ENCODE measurements at places on chromosomes 5 and 9. TPM values are rescaled to one million over a fixed set of nuclear protein-coding genes. Genes with fewer than 3 reads are reported as not detected.

DNA sequence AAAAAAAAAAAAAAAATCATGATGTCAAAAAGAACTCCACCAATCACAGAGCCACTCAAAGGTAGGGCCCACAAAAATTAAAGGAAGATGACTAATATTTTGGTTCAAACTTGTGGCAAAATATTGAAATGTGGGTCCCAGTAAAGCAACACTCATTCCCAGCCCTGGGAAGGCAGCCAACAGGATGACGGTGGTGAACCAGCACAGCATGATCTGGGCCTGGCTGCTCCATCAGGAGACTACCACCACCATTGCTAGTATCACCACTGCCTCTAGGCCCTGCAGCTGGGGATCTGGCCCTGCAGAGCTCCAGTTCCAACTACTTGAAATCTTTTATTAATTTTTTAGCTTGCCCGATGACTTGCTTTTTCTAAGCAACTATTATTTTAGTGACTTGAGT is 206.8 kb upstream of the ITGA1 start:
- DNase-seq, result no peak

GRCh38 chr5:112401924-112402323 is 17.2 kb downstream of the EPB41L4A start:
- DNase-seq, result no peak

DNA sequence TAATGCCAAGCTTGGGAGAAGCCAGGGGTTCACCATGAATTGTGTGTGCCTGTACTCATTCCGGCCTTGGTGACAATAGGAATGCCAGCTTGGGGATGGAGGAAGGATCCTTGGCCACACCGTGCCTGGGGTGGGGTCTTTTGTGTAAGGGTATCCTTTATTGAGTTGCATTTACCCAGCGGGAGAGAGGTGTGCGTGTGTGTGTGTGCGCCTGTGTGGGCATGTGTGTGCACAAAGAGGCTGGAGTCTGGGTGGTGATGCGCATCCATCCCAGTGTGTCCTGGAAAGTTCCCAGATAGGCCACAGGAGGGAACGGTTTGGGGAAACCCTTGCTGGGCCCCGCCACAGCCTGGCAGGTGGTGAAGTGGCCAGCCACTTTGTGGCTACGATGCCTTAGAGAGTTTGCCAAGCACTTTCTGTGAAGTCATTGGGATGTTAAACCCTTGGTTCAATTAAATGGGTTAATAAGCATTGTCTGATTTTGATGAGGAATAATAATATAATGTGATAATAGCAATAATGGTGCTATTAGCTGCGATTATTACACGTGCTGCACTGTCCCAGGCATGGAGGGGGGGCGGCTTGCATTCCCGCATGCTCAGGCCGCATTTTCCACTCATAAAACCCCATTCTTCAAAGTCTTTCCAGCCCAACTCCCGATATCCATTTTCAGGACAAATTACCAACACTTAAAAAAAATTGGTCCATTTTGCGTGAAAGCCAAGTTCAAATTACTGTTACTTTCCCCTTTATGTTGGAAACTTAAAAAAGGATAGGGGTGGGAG is 13.7 kb downstream of the PITX1 start:
- DNase-seq, result no peak

DNA sequence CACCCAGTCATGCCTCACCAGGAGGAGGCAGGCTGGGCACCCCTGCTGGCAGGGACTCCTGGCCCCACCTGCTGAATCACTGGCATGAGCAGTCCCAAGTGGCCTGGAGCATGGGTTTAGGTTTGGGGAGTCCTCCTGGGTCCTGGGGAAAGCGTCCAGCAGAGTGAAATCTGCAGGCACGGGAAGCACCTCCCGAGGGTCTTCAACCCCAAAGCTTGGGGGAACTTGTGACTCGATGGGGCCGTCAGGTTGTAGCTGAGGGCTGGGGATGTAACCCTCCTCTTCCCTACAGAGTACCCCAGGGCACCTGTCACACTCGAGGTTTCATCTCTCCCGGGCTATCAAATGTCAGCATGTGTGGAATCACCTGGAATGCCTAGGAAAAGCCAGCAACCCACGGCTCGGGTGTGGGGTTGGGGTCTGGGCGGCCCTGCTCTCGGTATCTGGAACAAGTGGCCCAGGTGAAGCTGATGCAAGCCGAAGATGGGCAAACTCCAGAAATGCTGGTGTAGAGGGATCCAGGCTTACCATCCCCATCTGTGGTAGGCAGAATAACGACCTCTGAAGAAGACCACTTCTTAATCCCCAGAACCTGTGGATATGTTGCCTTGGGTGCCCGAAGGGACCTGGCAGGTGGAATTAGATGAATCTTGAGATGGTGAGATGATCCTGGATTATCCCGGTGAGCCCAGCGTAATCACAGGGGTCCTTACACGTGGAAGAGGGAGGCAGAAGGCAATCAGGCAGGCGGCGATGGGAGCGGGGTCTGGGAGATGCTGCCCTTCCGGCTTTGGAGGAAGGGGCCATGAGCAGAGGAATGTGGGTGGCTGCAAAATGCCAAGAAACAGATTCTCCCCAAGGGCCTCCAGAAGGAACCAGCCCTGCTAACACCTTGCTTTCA is 6.1 kb upstream of the RASGEF1C start:
- DNase-seq, result no peak

DNA sequence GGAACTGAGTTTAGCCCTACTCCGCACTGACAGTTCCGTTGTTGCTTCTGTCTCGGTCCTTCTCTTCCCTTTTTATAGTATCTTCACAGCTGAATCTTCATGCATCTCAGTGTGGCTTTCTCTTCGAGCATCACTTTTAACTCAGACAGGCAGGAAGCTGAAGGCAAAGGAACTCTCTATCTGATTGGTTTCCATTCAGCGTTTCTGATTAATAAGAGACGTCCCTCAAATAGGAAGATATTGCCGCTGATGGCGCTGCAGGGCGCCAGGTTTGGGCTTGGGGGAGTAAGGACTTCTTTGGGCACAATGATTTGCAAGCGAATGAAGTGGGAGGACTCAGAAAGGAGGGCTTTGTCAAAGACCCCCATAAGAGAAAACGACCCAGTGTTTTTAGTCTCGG is at the start of gene CDH9:
Gene CDH9 (minus strand): TSS at position 111 of the 400 bp plus-strand sequence. CDS start 50,253 bp downstream, outside the sequence.
- no peak for DNase-seq

DNA sequence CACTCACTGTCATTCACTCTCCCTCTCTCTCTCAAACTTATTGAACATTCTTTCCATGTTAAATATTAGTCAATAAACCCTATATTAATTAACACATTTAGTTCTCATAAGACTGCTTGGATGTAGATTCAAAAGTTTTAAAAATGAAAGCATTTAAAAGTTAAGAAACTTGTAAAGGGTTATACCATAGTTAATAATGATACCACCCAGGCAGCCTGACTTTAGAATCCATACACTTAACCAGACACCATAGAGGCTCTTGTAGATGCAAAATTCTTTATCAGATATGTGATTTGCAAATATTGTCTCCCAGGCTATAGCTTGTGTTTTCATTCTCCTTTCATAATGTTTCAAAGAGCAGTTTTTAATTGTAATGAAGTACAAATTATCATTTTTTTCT is 335.8 kb upstream of the ACTBL2 start:
- no peak for DNase-seq

DNA sequence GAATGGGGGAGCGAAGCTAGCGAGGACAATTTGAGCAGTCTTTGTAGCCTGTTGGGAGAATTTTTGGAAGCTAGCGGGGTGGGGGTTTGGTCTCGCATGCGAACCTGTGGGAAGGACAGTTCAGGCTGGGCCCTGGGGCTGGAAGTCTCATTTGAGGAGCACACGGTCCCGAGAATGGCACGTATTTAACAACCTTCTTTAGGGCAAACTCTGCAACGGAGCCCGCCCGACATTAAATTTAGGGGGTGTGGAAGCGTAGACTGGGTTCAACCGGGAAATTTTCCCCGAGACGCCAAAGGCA is 35.2 kb upstream of the NFIB start:
- peak; percentile 61 for DNase-seq

GRCh38 chr5:178605788-178606187 is 15.6 kb upstream of the COL23A1 start:
- no peak for DNase-seq

DNA sequence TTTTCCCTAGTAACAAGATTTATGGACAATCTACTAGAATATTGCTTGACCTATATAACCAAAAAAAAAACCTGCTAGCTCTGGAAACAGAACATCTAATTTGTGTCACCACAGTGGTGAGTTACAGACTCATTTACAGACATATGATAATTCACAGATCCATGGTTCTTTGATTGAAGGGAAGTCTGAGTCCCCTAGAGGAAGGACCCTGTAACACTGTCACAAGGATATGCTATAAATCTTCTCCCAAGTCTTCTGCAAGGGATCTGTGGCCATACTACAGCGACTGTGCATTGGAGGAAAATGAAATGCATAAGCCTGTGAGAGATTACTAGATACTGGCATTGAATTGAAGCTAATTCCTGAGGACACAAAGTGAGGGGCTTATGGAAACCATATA is 630.6 kb upstream of the SGCD start:
- no peak for DNase-seq

GRCh38 chr5:82334856-82335255 is 56.7 kb upstream of the RPS23 start:
- DNase-seq, result peak; percentile 59

DNA sequence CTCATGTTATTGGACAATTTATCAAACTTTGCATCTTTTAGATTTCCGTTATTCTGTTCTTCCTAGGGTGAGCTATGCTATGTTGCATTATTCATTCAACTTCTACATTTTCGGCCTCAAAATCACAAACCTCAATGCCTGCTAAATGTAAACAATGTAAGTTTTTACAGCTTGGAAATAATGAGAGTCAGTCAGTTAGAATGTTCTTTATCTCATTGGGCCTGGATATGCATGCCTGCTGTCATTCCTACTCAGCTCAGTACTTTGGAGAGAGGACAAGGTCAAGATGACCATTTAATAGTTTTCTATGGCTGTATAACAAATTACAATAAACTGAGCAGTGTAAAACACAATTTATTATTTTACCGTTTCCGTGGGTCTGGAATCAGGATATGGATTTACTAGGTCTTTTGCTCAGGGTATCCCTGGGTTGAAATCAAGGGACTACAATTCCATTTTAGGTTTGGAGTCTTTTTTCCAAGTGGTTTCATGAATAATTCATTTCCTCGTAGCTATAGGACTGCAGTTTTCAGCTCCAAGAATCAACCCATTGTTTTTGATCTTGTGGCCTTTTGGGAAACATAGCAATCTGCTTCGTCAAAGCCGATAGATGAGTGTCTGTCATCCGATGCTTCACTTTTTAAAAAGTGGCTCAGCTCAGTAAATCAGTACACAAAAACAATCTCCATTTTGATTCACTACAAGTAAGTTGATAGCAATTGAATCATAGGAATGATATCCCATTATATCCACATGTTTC is 1143.2 kb upstream of the CDH6 start:
- no peak for DNase-seq

DNA sequence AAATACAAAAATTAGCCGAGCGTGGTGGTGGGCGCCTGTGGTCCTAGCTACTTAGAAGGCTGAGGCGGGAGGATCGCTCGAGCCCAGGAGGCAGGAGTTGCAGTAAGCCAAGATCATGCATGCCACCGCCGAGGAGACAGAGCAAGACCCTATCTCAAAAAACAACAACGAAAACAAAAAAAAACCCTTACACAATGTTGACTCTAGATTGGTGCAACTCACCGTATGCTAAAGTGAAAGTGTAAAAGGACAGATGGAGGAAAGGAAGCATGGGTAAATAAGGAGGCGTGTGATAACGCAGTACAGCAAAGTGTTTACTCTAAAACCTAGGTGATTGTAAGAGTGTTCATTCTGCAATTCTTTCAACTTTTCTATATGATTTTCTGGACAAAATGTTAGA is 15.9 kb upstream of the RUFY1 start:
- DNase-seq, result no peak

GRCh38 chr9:84694248-84694647 is 24.7 kb downstream of the NTRK2 start:
- DNase-seq, result no peak

GRCh38 chr9:133137451-133138231 is 16.6 kb upstream of the RALGDS start:
- no peak for DNase-seq

DNA sequence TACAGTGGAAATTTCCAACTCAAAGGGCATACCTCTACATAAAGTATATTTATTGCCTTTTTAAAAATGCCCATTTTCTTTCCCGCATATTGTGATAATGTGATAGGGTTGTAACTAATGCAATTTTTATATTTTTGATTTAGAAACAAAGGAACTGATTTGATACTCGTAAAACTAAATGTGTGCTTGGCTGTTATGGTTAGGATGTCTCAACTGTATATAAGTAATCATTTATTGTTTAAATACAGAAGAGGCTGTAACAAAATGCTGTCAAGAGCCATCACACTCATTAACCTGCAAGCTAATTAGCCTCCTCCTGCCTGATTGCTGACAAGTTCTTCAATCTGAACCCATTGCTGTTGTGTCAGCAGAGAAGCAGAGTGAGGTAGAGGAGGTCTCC is 149.2 kb downstream of the PBX3 start:
- no peak for DNase-seq

- DNase-seq, result no peak
Observed at GRCh38 chr9:114124666-114125475, 25.8 kb upstream of the KIF12 start.

DNA sequence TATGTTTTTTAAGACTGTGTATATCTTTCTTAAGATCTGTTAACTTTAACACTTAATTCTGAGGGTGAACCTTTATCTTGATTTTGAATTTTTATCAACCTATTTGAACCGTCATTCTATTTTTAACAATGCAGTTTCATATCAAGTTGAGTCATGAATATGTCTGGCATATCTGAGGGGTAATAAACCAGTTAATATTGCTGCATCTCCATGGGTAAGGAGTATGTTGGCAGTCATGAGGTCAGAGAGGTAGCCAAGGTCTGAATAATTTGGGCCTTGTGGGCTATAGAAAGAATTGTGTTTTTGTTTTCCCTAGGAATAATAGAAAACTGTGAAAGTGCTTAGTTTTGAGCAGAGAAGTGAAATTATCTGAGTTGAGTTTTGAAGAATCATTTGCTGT is 419.0 kb downstream of the PLK2 start:
- no peak for DNase-seq

The SPTAN1 gene
- 328 TPM for total RNA-seq

The PCDHA9 gene
- total RNA-seq, result 0.68 TPM

The SHISAL2B gene
- total RNA-seq, result 2.8 TPM

The RANBP17 gene
- 16.7 TPM for total RNA-seq

The EFNA5 gene
- 12.4 TPM for total RNA-seq

The ARHGEF39 gene
- 1.3 TPM for total RNA-seq

The DNAJC18 gene
- 9.4 TPM for total RNA-seq

The PCDHGB3 gene
- 7.9 TPM for total RNA-seq

The ABLIM3 gene
- total RNA-seq, result 46.8 TPM

The NUTM2F gene
- not detected for total RNA-seq

The PNPLA7 gene
- total RNA-seq, result 8.9 TPM

The DAB2IP gene
- 75.0 TPM for total RNA-seq
